ENCODE measurements at places on chromosomes 2 and 18.

DNA sequence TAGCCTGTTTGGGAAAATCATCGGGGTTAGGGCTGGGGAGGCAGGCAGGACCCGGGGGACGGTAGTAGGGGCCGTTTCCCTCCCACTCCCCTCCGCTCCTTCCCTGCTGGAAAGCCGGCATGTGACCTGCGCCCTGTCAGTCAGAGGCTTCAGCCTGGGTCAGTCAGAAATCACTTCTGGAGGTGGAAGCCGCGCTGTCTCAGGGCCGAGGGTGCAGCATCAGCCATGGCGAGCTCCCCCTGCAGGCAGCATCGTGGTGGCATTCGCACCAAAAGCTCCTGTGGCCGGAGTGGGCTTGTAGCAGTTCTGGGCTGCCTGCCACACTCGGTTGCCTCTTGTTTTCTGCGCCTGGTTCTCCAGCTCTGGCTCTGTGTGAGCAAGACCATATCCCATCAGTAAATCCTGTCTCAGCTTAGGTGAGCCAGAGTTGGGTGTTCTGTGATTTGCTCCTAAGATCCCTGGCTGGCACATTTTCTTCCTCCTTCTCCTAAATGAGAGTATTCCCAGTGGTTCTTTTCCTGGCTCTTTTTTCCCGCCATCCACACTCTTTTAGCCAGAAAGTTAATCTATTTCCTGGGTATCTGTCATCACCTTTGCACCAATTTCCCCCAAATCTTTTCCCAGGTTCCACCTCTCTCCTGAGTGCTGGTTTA, 123.9 kb upstream of the CD302 start:
- DNase-seq: no peak

DNA sequence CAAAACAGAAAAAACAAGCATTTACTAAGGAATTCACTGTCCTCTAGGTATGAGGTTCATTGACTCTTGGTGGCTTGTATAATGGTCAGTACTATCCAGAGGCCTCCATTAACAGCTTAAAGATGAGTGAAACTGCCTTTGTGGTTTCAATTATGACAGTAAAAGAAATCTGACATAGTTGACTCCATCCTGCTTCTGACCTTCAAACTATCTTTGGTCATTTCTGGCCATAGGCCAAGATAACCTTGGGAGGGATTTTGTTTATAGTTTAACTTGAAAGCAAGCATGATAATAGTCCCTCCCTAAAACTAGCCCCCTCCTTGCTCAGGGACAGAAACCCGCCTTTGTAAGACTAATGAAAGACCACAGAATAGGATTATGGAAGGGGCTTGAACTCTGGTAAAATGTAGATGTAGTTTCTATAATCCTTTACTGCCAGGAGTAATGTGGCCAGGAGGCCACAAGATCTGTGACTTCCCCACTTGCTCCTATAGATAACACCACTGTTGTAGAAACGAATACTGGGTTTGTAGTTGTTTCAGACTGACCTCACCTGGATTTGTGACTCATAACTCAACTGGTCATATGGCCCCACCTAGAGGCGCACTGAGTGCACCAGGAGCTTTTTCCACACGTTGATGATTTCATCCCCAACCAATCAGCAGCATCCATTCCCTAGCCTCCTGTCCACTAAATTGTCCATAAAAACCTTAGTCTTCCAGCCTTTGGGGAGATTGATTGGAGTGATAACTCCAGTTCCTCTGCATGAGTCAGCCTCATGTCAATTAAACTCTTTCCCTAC, 8.6 kb upstream of the PLEKHM3 start:
- no peak for DNase-seq

DNA sequence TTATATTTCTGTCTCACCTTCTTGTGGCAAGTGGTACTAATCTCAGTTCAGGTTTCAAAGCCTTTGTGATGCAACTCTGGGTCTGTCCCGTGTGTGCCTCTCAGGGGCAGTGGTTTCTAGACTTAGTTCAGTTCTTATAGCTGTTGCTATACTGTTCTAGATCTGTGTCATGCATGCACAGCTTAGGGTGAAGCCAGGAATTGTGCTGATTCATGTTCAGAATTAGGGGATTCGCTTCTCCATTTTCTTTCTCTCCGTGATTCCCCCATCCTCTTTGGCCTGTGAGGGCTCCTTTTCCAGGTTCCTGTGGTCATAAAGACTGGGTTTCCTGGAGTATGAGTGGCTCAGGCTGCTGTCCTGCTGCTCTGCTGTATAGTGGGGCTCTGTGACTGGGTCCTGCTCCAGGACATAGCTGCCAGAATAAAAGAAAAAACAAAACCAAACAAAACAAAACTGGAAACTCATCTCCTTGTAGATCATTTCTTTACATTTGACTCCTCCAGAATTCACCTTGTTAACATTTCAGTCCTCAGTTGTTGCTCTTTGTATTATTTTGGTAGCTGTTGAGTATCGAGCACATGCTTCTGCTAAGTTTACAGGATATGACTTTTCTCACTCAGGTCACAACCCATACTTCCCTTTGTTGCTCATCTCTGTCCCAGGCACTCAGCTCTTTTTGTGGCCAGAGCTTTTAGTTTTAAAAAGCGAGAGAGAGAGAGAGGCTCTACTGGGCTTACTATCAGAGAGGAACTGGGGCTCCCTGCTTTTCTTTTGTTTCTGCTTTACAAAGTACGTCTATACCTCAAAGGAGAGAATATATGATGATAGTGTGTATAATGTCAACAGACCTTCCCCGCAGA, 34.2 kb downstream of the CERS6 start:
- DNase-seq: no peak

DNA sequence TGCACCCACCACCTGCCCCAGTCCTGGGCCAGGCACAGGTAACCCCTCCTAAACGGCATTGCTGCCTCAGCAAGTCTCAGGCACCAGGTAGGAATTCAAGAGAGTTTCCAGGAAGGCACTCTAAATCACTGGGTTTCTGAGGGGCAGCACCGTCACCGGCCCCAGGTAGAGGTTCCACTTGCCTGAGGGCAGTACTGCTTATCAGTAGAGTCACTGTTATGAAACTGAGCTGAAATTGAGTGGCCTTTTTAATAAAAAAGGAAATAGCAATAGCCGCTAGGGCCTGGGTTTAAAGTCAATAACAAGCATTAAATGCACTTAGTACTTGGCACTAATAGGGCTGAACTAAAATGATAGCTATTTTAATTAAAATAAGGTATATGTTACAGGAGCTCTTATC, 653.7 kb downstream of the METTL4 start:
- DNase-seq: no peak

GRCh38 chr2:118833716-118834439, 13.6 kb downstream of the EN1 start:
- DNase-seq: no peak

- DNase-seq: no peak
Observed at GRCh38 chr2:15784886-15785801, 155.2 kb upstream of the MYCN start.
